Nucleus accumbens (tissue), 56 donors: ENCODE measurements at places on chromosomes 3 and 15.

- no peak for DNase-seq
These were observed 7.5 kb downstream of the DTWD1 start for GRCh38 chr15:49628379-49628778.

DNA sequence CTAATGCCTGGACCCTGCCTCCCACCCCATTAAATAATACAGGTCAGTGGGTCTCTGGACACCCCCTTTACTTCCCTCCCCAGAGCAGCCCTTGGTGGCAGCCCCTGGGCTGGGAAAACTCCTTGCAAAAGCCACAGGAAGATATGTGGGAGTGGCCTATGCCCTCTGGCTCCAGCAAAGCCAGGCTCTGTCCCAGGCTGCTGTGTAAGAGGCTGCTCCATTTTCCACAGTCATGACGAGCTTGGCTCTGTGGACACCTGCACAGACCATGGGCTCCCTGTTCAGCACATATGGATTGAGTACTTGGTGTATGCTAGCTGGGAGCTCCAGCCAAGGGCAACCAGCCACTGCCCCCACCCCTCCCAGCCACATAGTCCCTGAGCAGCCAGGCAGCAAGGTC lies 13.0 kb downstream of the CACNA2D2 start:
- DNase-seq: no peak

DNA sequence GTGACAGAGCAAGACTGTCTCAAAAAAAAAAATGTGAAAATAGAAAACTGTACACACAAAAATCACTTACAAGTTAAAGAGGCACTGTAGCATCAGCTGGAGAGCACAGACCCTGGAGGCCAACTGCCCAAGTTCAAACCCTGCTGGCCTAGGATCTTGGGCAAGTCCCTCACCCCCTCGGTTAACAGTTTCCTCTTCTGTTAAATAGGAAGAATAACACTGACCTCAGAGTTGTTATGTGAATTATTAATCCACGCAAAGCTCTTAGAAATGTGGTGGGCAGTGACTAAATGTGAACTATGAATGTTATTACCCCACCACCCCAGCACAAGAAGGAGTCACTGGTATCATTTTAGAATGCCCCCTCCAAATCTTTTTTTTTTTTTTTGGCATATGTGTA lies 11.2 kb downstream of the CIB1 start:
- no peak for DNase-seq

- peak; percentile 12 for DNase-seq
These were observed 760.1 kb upstream of the CFAP20DC start for GRCh38 chr3:59809710-59810444.

- no peak for DNase-seq
These were observed 24.4 kb downstream of the LSM3 start for GRCh38 chr3:14202874-14203520.

- no peak for DNase-seq
These were observed 21.6 kb downstream of the P3H2 start for GRCh38 chr3:190099099-190099498.

DNA sequence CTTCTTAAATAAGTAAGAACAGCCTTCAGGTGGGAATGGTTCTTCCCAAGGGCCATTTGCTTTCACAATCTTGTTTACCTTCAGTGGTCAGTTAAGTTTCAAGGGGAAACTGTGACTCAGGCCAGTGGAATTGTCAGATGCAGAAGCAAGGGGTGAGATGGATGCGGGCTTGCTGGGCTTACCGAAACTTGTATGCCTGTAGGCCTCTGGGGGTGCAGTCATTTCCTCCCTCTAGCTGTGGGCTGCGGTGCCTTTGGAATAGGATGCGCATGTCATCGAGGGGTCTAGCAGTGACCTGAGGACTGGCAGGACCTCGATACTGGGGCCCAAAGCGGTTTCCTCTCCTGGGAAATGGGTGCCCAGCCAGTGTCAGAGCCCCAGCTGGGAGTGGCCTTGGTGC lies 121.6 kb downstream of the EEFSEC start:
- no peak for DNase-seq

DNA sequence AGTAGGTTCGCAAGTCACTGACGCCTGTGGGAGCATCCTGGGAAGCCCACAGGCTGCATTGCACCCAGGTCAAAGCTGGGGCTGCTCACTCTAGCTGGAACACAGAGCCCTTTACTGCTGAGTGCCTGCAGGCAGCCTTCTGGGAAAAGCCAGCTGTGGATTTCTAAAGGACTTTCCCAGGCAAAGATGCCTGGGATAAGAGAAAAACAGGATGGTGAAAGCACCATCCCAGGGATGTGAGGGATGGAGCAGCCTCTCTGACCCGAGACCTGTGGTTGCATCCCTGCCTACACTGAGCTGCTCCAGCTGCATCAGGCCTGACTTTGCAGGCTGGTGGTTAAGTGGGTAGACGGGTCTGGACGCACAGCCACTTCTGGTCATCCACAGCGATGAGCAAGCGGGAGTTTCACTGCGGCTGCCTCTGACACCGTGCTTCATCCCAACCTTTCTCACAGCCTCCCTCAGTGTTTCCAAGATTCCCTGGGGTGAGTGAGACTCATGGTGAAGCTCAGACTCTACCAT lies 52.5 kb upstream of the AMOTL2 start:
- no peak for DNase-seq

DNA sequence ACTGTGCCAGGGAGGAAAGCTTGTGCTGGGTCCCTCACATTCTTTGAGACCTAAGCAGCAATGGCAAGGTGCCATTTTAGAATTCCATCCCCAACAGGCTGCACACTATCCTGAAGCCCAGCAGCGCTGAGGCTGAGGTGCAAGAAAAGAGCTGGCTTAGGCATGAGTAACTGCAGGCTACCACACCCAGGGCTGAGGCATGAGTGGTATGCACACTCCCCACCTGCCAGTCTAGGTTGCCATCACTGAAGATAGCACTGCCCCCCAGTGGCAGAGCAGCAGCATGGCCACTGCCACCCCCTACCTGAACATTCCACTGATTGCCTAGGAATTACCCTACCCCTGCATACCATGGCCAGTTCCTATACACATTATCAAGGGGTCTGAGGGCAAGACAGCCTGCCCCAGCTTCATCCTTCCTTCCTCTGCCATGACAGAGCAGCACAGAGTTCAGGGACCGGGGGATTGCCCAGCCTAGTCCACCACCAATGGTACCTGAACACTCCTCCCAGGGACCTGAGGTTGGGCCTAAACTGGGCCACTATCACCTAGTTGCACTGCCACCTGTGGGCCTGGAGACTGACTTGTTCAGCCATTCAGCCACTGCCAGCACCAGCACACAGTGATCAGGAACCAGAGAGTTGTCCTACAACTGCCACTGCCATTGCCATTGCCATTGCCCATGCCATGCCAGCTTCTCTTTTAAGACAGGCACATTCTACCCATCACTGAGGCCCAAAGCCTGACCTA lies 129.8 kb downstream of the SATB1 start:
- no peak for DNase-seq

GRCh38 chr3:113291572-113291971 lies 80.2 kb downstream of the BOC start:
- DNase-seq: no peak

DNA sequence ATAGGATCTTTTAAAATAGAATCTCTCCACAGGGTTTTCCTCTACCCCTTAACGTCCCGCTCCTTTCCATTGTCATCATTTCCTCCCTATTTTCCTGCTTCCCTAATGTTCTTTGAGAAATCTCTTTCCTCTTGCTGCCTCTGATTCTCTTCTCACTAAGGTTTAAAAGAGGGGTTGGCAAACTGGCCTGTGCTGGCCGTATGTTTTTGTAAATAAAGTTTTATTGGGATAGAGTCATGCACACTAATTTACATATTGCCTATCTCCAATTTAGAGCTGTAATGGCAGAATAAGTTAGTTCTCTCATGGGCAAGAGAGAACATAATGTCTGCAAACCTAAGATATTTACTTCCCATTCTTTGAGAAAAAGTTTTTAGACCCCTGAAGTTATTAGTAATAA lies 25.0 kb downstream of the MRPL3 start:
- DNase-seq: no peak

DNA sequence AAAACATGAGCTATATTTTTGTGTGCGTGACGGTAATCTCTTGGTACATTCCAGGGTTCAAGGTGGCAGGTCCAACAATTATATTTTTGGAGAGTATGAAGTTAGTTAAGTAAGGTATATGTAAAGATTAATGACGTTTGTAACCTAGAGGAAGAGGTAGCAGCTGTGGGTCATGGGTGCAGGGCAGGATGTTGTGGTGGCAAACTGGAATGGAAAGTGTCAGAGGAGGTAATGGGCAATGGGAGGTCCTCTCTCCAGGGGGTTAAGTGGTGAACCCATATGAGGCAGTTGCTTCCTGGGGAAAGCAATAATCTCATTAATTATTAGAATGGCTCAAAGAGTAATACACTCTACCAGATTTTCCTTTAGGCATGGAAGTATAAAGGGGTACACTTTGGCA lies 1.0 kb upstream of the CD200R1L start:
- DNase-seq: no peak

- DNase-seq: no peak
These were observed 115.0 kb downstream of the RAP2B start for GRCh38 chr3:153277029-153277428.

- no peak for DNase-seq
These were observed 1.9 kb upstream of the THBS1 start for GRCh38 chr15:39578851-39579486.

GRCh38 chr3:30495172-30496065 lies 111.0 kb upstream of the TGFBR2 start:
- no peak for DNase-seq

DNA sequence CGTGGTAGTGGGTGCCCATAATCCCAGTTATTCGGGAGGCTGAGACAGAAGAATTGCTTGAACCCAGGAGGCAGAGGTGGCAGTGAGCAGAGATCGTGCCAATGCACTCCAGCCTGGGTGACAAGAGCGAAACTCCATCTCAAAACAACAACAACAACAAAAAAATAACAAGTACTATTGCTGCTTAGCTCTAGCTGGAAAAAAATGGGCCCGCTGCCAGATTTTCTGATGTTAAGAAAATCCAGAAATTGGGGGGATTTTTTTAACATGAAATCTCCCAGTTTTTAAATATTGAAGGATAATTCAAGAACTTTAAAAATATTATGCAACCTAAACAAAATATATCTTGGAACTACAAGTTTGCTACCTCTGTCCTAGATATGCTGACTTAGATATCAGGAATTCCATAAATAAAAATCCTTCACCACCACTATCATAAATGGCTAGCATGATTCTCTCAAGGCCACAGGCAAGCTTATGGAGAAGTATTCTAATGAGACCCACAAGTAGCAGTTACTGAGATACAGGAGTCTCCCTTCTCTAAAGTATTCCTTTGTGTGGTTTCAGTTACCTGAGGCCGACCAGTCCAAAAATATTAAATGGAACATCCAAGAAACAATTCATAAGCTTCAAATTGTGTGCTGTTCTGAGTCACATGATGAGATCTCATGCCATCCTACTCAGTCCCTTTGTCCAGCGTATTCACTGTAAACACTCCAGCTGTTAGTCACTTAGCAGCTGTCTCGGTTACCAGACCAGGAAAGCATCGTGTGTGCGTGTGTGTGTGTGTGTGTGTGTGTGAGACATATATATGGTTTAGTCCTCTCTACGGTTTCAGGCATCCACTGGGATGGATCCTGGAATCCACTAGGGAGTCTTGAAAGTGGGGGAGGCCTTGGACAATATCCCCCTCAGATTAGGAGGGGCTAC lies 277.2 kb downstream of the TBL1XR1 start:
- no peak for DNase-seq

- no peak for DNase-seq
These were observed 157.8 kb upstream of the CTNNB1 start for GRCh38 chr3:41041462-41041861.

DNA sequence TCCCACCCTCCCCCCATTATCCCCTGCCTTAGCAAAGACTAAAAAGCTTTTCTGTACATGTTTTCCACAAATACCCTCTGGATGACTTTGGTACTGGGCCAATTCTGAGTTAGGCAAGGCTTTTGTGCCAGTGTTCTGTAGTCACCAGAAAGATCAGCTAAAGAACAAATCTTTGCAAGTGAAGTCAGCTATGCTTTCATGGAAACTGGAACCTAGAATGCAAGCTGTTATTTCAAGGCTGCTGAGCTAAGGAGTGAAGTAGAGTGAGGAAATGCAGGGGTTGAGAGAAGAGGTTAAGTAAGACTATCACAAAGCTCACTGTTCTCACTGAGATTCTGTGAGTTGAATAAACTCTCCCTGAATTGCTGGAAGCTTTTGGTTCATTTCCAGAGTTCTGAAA lies 107.8 kb upstream of the CNTN3 start:
- no peak for DNase-seq

- DNase-seq: no peak
These were observed 43.8 kb upstream of the MYRIP start for GRCh38 chr3:39765575-39765974.

GRCh38 chr15:91345736-91346135 lies 245.7 kb downstream of the SV2B start:
- DNase-seq: no peak

GRCh38 chr15:70947351-70948335 lies 55.0 kb downstream of the LRRC49 start:
- DNase-seq: no peak

DNA sequence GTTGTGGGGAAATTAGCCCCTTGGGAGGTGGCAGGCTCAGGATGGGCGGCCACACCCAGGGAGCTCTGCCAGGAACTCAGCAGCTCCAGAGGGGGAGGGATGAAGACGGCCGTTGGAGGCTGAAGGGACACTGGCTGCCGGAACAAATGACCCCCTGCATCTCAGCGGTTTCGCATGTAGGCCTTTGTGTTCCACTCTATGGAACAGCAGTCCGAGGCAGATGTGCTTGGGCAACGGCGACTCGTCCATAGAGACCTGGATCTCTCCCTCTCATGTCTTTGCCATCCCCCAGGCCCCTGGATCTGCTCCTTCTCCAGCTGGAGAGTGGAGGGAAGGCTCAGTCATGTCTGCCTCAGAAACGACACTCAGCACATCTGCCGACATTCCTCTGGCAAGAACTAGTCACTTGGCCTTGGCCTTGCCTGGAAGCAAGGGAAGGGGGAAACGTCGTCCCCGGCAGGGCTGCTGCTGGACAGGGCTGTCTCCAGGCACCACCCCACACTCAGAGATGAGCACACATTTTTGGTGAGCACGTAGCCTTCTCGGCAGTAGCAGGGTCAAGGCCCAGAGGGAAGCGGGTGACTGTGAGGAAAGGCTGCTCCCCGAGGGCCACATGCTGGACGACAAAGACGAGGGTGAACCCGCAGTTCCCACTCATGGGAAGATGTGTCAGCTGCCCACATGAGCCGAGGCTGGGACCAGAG lies 83.8 kb downstream of the ASB7 start:
- DNase-seq: no peak

DNA sequence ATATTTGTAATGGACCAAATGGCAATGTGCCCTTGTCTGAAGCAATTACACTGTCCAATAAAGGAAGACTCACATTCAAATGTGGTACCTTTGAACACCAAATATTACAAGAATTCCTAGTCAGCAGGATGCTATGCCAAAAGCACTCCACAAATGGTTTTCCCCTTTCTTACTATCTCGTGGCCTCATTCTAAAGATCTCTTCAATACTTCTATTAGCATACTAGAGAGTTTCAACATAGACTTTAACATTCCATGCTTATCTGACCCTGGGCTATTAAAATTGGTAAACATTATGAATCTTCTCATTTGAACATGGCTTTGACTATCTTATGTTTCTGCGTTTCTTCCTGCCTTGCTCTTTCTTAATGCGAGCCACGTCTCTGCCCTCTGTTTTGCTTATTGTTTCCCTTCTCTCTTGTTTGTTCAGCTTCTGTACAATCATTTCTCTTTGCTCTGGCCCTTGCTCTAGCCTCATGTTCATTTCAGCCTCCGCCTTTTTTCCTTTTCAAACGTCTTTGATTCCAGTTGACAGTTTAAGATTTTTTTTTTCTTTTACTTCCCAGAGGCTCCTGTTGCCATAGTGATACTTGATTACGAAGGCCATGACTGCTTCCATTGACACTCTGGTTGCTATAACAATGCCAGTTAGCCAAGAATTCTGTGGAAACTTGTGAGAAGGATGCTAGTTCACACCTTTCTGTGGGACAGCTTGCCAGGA lies 49.5 kb upstream of the SLC9A9 start:
- no peak for DNase-seq
